Esophagus mucosa (tissue), 1 donor: ENCODE measurements at places on chromosomes 7 and 10. TPM values are rescaled to one million over a fixed set of nuclear protein-coding genes. Genes with fewer than 3 reads are reported as not detected.
A peak's percentile ranks its signal among the peaks of the same experiment; 100 is the strongest.

GTF2IRD1 gene
- 49.1 TPM for total RNA-seq

- ATAC-seq: peak; percentile 45
These were observed 1.4 kb downstream of the ZNF282 start for GRCh38 chr7:149196705-149197171.

DNA sequence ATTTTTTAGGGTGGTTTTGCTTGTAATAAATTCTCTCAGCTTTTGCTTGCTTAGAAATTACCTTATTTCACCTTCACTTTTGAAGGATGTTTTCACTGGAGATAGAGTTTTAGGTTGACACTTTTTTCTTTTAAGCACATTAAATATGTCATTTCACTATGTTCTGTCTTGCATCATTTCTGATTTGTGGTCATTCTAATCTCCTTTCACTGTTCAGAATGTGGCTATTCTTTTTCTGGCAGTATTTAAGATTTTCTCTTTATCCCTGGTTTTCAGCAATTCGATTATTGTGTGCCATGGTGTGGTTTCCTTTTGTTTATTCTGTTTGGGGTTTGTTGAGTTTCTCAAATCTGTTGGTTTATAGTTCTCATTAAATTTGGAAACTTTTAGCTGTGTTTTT is 1065.6 kb downstream of the KCNMA1 start:
- no peak for ATAC-seq

DNA sequence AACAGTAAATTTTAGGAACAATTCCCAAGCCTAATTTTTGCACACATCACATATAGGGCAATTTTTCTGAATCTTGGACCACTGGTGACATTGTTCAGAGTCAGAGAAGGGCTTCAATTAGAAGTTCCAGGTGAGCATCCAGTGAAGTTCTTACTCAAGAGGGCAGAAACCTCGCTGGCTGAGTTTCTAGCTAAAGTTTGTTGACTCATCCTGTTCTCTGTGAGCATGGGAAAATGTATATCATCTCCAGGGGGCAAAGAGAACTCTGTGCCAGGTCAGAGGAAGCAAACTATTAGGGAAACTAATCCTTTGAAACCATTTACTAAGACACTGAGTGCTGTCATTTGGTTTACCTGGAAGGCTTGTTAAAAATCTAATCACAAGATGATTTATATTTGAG is 695.6 kb upstream of the IGFBP3 start:
- ATAC-seq: no peak

- peak; percentile 45 for ATAC-seq
These were observed 56.9 kb downstream of the XPNPEP1 start for GRCh38 chr10:109866168-109866994.

- no peak for ATAC-seq
These were observed 95.3 kb upstream of the CARD11 start for GRCh38 chr7:3138997-3139396.

DNA sequence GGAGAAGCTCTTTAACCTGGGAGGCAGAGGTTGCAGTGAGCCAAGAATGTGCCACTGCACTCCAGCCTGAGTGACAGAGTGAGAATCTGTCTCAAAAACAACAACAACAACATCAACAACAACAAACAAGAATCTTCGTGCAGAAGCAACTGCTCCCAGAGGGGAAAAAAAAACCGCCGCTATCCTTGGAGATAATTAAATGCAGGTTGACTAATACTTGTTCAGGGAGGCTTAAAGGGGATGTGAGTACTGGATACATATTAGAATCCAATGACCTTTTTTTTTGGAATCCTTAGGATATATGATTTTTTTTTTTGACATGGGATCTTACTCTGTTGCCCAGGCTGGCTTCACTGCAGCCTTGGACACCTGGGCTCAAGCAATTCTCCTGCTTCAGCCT is 89.6 kb upstream of the FAM171A1 start:
- ATAC-seq: no peak

IGF2BP3 gene
- total RNA-seq: 3.9 TPM

FAM25A gene
- total RNA-seq: 29.4 TPM

DNA sequence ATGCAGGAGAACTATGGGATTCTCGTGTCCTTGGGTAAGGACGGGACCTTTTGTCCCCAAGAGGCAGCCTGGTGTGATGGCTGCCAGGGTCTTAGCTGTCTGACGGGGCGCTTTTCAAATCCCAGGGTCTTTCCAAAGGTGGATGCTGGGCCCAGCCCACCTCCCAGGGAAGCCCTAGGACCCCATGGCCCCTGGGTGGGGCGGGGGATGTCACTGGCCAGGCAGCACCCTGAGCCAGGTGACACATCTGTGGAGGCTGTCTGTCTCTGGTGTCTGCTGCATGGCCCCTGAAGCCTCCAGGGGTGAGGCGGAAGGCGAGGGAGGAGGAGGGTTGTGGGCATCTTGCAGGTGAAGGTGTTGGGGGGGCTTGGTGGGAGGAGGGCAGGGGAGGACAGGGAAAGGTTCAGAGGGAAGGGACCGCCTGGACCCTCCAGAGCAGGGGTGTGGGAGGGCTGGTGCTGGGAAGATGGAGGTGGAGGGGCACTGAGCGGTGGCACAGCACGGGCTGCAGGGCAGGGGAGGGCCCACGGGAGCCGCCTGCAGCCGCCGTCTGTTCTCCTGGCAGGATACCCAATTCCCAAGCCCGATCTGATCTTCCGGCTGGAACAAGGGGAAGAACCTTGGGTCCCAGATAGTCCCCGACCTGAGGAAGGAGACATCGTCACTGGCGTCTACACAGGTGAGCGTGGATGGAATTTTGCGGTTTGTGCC is 7.0 kb downstream of the ZNF316 start:
- no peak for ATAC-seq

- ATAC-seq: no peak
These were observed 106.8 kb downstream of the PAXIP1 start for GRCh38 chr7:154896076-154896475.

ABCC2 gene
- 0.36 TPM for total RNA-seq

- ATAC-seq: no peak
These were observed 242.2 kb upstream of the PPP2R2D start for GRCh38 chr10:131658476-131659110.

BCL7B gene
- total RNA-seq: 34.8 TPM

NUDT1 gene
- total RNA-seq: 37.5 TPM

PBLD gene
- 2.4 TPM for total RNA-seq

SP8 gene
- total RNA-seq: not detected

DNA sequence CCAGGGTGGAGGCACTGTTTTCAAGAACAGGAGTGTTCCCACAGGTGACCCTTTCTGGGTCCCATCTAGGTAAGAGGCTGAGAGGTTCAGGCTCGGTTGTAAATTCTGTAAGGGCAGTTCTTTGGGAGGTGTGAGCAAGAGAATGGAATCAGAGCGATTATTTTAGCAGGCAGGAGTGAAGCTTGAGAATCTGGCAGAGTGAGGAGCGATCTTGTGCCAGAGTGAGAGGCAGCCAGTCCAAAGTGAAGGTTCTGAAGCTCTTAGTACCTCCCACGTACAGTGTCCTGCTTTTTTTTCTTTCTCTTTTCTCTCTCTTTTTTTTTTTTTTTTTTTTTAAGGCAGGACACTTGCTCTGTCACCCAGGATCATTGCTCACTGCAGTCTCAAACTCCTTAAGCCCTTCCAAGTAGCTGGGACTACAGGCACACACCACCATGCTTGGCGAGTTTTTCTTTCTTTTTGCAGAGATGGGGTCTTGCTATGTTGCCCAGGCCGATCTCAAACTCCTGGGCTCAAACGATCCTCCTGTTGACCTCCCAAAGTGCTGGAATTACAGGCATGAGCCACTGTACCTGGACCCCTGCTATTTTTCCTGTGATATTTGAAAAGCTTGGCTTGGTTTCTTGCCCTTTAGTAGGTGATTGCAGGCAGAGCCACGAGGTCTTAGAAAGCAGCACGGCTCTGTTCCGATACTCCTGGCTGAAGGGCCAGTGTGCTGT is 10.9 kb downstream of the POR start:
- ATAC-seq: no peak

SEMA3C gene
- total RNA-seq: 9.5 TPM

CRYGN gene
- total RNA-seq: not detected

ACHE gene
- 0.44 TPM for total RNA-seq

- ATAC-seq: no peak
These were observed 187.9 kb upstream of the INHBA start for GRCh38 chr7:41890631-41891274.

GRCh38 chr10:48681740-48682139 is 2.9 kb upstream of the WDFY4 start:
- no peak for ATAC-seq

DNA sequence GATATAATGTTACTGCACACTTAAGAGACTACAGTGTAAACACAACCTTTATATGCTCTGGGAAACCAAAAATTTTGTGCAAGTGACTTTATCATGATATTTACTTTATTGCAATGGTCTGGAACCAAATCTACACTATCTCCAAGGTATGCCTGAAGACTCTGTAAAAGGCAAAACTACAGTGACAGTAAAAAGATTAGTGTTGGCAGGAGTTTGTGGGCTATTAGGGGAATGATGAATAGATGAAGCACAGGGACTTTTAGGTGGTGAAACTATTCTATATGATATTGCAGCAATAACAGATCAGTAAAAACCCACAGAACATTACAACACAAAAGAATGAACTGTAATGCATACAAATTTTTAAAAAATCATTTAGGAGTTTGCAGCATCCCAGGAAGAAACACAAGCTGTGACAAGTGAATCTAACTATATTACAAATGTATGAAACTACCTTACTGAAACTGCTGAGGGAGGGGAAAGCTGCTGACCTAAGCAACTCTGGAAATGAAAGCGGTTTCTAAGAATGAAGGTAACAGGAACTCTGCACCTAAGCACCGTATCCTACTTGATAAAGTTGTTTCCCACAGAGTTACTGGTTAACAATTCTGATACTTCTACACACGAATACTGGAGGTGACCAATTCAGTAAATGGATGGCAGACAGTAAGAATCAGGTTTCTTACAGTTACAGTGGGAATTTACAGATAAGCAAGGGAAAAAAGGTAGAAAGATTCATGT is 82.6 kb downstream of the ATE1 start:
- ATAC-seq: no peak

DNA sequence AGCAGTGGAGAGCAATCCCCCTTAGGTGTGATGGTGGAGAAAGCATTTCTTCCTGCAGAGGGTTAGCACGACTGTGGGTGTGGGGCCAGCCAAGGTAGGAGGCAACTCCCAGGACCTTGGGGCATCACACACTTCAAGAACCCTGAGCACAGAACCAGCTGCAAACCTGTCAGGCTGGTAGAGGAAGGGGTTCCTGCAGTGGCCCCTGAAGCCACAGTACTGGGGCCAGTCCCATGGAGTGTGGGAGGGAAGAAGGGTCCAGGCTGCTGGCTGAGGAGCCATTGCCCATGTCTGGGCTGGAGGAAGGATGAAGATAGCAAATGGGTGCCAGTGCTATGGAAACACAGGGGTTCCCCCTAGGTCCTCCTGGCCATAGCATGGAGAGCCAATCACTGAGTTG is 110.5 kb downstream of the VWC2 start:
- no peak for ATAC-seq

FEZF1 gene
- total RNA-seq: not detected

TRIM74 gene
- not detected for total RNA-seq

- ATAC-seq: peak; percentile 63
These were observed at the start of gene BCL7B for GRCh38 chr7:73557397-73558257. Gene BCL7B, minus strand, starts transcription at chr7:73557690. Its CDS starts 112 bp downstream, at chr7:73557578.
